Pancreas (tissue), 10 donors: ENCODE measurements at places on chromosomes 13 and 19. TPM values are rescaled to one million over a fixed set of nuclear protein-coding genes. Genes with fewer than 3 reads are reported as not detected.

DNA sequence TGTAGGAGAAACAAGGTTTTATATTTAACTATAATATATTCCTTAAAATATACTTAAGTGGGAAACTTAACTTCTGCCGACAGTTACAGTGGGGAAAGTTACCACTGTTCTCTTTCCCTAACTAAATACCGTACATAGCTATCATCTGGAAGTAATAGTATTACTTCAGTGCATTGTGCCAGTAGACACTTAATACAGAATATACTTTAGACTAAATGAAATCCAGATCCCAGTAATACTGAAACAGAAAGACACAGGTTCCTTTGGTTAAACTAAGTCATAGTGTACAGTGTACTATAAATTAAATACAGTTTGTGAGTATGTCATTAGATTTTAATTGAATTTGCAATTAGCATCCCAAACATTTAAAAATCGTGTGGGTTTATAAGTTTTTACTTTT lies 107.5 kb downstream of the PCCA start:
- no peaks in the 10 kb centered on the region for H3K27me3 ChIP-seq
- no peak for DNase-seq
- no peaks in the 10 kb centered on the region for H3K36me3 ChIP-seq
- no peak overlapping the region for H3K27ac ChIP-seq
- no peak overlapping the region for H3K4me3 ChIP-seq

GRCh38 chr13:105196052-105196451 lies 1339.4 kb downstream of the EFNB2 start:
- no peak for DNase-seq
- H3K36me3 ChIP-seq, result no peaks in the 10 kb centered on the region
- H3K27ac ChIP-seq, result no peak overlapping the region

GRCh38 chr19:28520998-28521568 lies 691.9 kb downstream of the UQCRFS1 start:
- no peaks in the 10 kb centered on the region for H3K27me3 ChIP-seq
- DNase-seq, result no peak
- H3K27ac ChIP-seq, result no peak overlapping the region
- H3K36me3 ChIP-seq, result no peaks in the 10 kb centered on the region

HS6ST3 gene
- total RNA-seq, result 2.0 TPM

DNA sequence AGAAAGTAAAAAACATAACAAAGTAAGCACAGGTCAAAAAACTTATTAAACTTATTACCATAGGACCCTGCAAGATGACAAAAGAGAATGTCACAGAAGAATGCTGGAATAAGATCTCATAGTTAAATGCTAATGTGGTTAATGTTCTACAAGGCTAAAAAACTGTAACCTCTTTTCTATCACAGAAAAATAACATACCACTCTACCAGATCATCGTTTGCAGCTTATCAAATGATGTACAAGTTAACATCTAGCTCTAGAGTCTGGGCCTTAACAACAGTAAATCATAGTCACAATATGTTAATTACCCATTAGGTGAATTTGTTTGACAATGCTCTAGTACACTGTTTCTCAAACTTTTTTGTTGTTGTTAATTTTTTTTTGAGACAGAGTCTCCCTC lies 53.0 kb downstream of the NUFIP1 start:
- no peaks in the 10 kb centered on the region for H3K36me3 ChIP-seq
- no peak overlapping the region for H3K4me3 ChIP-seq
- no peaks in the 10 kb centered on the region for H3K4me1 ChIP-seq
- H3K27me3 ChIP-seq, result no peaks in the 10 kb centered on the region

GRCh38 chr13:100619940-100620339 lies 31.4 kb upstream of the GGACT start:
- H3K4me3 ChIP-seq, result no peak overlapping the region
- H3K27ac ChIP-seq, result no peak overlapping the region
- H3K36me3 ChIP-seq, result no peaks in the 10 kb centered on the region
- no peaks in the 10 kb centered on the region for H3K27me3 ChIP-seq
- no peaks in the 10 kb centered on the region for H3K4me1 ChIP-seq
- no peak for DNase-seq

- no peak overlapping the region for H3K27ac ChIP-seq
- H3K36me3 ChIP-seq, result no peaks in the 10 kb centered on the region
- no peak overlapping the region for H3K4me3 ChIP-seq
- peaks cover 4% of the 10 kb centered on the region for H3K4me1 ChIP-seq
- H3K27me3 ChIP-seq, result no peaks in the 10 kb centered on the region
Observed at GRCh38 chr13:97205982-97206381, 16.2 kb upstream of the MBNL2 start.

SPTBN4 gene
- total RNA-seq, result 1.3 TPM

GRCh38 chr13:44711706-44712105 lies 135.6 kb upstream of the TSC22D1 start:
- no peak for DNase-seq
- no peaks in the 10 kb centered on the region for H3K27me3 ChIP-seq
- no peak overlapping the region for H3K27ac ChIP-seq
- H3K4me3 ChIP-seq, result no peak overlapping the region
- no peaks in the 10 kb centered on the region for H3K4me1 ChIP-seq

ABHD17A gene
- total RNA-seq, result 30.8 TPM

DNA sequence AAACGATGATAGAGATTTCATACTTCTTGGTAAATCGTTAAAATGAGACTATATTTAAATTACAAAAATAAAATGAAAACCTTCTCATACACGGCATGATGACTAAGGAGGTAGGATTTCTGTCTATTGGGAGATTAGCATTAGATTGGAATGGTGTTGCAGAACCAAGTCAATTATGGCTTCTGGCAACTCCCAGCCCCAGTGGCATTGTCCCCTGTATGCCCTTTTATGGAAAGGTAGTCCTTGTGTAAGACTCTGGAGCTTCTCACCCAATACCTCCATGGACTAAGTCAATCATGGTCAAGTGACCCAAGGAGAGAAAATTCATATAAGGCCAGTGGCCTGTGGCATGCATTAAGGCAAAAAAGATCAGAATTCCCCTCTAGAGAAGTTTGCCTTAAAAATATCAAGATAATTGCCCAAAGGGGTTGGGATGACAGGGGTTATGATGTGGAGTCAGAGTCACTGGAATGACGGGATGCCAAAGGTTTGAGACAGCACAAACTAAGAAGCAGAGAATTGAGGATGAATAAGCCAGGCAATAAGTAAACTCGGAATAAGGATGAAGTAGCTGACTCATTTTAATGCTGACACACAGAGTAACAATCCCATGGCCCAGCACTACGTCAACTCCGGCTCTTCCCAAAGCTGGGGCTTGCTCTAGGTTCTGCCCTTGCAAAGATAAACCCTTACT lies 57.8 kb upstream of the POSTN start:
- no peaks in the 10 kb centered on the region for H3K27me3 ChIP-seq
- H3K4me1 ChIP-seq, result no peaks in the 10 kb centered on the region
- DNase-seq, result no peak
- H3K27ac ChIP-seq, result no peak overlapping the region

GRCh38 chr19:58356766-58357480 lies 3.6 kb upstream of the A1BG start:
- DNase-seq, result no peak
- no peak overlapping the region for H3K4me3 ChIP-seq

LYPD5 gene
- 0.20 TPM for total RNA-seq

DNA sequence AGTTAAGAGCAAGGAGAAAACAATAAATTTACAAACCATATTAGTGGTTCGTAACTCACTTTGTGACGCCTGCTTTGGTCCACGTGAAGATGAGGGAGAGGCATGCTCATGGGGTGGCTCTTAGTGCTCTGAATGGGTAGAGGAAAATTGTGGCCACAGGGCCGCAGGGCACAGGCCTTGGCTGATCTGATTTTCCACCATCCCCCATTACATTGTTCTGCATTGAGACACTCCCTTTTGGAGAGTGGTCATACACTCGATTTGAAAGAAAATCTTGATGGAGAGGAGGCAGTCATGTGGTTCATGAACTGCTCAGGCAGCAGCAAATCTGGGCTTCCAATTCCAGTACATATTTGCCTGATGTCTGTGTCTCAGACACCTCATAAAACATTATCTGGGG lies 815.2 kb downstream of the UQCRFS1 start:
- no peak overlapping the region for H3K4me3 ChIP-seq
- no peaks in the 10 kb centered on the region for H3K4me1 ChIP-seq
- DNase-seq, result no peak
- no peak overlapping the region for H3K27ac ChIP-seq

GRCh38 chr19:42125536-42125935 lies 6.7 kb downstream of the POU2F2 start:
- no peak for DNase-seq
- no peaks in the 10 kb centered on the region for H3K27me3 ChIP-seq
- no peak overlapping the region for H3K4me3 ChIP-seq
- no peaks in the 10 kb centered on the region for H3K4me1 ChIP-seq
- H3K27ac ChIP-seq, result no peak overlapping the region
- H3K36me3 ChIP-seq, result no peaks in the 10 kb centered on the region

DNA sequence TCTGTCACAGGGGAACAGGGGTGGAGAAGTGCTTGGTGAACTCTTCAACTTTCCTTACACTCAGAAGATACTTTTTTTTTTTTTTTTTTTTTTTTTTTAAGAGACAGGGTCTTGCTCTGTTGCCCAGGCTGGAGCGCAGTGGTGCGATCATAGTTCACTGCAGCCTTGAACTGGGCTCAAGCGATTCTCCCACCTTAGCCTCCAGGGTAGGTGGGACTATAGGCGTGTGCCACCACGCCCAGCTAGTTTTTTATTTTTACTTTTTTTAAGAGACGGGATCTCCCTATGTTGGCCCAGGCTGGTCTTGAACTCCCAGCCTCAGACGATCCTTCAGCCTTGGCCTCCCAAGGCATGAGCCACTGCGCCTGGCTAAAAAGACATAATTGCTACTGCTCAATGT lies 11.5 kb downstream of the CEBPG start:
- no peaks in the 10 kb centered on the region for H3K27me3 ChIP-seq
- no peak overlapping the region for H3K4me3 ChIP-seq
- no peaks in the 10 kb centered on the region for H3K36me3 ChIP-seq

- H3K36me3 ChIP-seq, result no peaks in the 10 kb centered on the region
- H3K27me3 ChIP-seq, result no peaks in the 10 kb centered on the region
- no peaks in the 10 kb centered on the region for H3K4me1 ChIP-seq
- no peak overlapping the region for H3K27ac ChIP-seq
Observed at GRCh38 chr19:13803038-13803437, 7.8 kb downstream of the ZSWIM4 start.

THAP8 gene
- total RNA-seq, result 2.0 TPM

ZNF681 gene
- 1.4 TPM for total RNA-seq

DNA sequence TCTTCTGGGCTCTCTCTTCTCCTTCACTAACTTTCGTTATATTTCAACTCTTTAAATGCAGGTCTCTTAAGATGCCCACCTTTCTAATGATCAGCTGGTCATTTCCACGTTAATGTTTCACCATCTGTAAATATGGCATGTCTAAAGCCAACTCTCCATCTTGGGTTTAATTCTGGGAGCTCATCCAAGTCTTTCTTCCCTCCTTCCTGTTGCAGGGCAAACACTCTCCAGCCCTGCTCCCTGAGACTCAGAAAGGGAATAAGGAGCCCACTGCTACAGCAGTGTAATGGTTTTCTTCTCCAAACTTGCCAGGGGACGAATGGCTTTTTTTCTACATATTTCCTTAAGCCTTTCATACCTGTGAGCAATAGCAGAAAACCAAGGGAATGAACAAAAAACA lies 73.3 kb upstream of the SOX1 start:
- no peak for DNase-seq
- no peak overlapping the region for H3K27ac ChIP-seq
- no peaks in the 10 kb centered on the region for H3K27me3 ChIP-seq
- H3K4me3 ChIP-seq, result no peak overlapping the region
- no peaks in the 10 kb centered on the region for H3K36me3 ChIP-seq

ZNF90 gene
- 1.4 TPM for total RNA-seq

- H3K27ac ChIP-seq, result no peak overlapping the region
- no peak overlapping the region for H3K4me3 ChIP-seq
- H3K36me3 ChIP-seq, result no peaks in the 10 kb centered on the region
- no peak for DNase-seq
Observed at GRCh38 chr13:24650161-24650560, 30.0 kb upstream of the ATP12A start.

ZNF177 gene
- 0.47 TPM for total RNA-seq

C13orf46 gene
- total RNA-seq, result 7.1 TPM

CEP89 gene
- total RNA-seq, result 5.7 TPM

DNA sequence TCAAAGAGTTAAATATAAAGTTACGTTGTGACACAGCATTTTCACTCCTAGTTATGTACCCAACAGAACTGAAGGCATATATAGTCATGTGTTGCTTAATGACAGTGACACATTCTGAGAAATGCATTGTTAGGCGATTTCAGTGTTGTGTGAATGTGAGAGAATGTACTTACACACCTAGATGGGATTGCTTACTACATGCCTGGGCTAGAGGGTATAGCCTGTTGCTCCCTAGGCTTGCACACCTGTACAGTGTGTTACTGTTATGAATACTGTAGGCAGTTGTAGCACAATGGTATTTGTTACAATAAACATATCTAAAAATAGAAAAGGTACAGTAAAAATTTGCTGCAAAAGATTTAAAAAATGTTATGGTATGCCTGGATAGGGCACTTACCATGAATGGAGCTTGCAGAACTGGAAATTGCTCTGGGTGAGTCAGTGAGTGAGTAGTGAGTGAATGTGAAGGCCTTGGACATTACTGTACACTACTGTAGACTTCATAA lies 89.2 kb downstream of the DHRS12 start:
- H3K27me3 ChIP-seq, result no peaks in the 10 kb centered on the region
- H3K27ac ChIP-seq, result no peak overlapping the region
- H3K4me3 ChIP-seq, result no peak overlapping the region
- H3K4me1 ChIP-seq, result no peaks in the 10 kb centered on the region
- no peaks in the 10 kb centered on the region for H3K36me3 ChIP-seq

DNA sequence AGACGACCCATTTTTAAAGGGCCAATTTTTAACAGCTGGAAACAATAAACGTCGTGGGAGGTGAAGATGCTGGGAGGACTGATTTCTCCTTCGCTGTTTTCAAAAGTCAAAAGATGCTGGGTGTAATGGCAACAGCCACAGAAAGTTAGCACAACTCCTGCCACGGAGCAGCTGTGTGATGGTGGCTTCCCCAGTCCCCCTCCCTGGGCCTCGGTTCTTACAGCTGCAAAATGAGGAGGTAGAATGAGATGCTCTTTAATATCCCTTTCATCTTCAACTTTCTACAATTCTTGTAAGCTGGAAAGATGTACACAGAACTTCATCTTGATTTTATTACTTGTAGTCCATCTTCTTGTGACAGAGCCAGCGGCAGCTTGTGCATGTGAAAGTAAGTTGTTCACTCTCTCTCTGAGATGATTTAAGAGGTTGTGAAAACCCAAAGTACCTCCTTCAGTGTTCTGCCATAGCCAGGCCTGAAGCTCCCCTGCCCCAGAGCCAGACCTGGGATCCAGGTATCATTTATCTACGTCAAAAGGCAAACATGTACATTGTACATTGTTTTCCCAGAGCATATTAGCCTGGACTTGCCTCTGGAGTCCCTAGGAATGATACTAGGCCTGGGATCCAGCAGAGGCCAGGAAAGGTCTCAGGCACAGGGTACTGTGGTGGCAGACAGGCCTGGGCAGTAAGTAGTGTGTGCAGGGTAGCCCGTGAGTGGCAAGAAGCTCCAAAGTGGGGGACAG lies 3.4 kb upstream of the UBE2L5 start:
- no peaks in the 10 kb centered on the region for H3K36me3 ChIP-seq
- no peak for DNase-seq
- H3K4me3 ChIP-seq, result no peak overlapping the region
- H3K27ac ChIP-seq, result no peak overlapping the region
